ENCODE measurements at places on chromosomes 3 and 15. TPM values are rescaled to one million over a fixed set of nuclear protein-coding genes. Genes with fewer than 3 reads are reported as not detected.

Gene NTRK3
- 3.2 TPM for total RNA-seq

Gene CEP70
- 68.3 TPM for total RNA-seq

Gene RAD51
- total RNA-seq = 0.40 TPM

- no peak overlapping the region for H3K27ac ChIP-seq
- H3K36me3 ChIP-seq = no peaks in the 10 kb centered on the region
- H3K27me3 ChIP-seq = no peaks in the 10 kb centered on the region
- H3K4me1 ChIP-seq = no peaks in the 10 kb centered on the region
- H3K4me3 ChIP-seq = no peak overlapping the region
Measured at GRCh38 chr3:65030847-65031463, 343.2 kb upstream of the ADAMTS9 start.

- H3K27ac ChIP-seq = no peak overlapping the region
- no peaks in the 10 kb centered on the region for H3K4me1 ChIP-seq
- DNase-seq = no peak
- no peak overlapping the region for H3K4me3 ChIP-seq
- no peaks in the 10 kb centered on the region for H3K27me3 ChIP-seq
Measured at GRCh38 chr15:101496198-101496986, 6.9 kb upstream of the PCSK6 start.

DNA sequence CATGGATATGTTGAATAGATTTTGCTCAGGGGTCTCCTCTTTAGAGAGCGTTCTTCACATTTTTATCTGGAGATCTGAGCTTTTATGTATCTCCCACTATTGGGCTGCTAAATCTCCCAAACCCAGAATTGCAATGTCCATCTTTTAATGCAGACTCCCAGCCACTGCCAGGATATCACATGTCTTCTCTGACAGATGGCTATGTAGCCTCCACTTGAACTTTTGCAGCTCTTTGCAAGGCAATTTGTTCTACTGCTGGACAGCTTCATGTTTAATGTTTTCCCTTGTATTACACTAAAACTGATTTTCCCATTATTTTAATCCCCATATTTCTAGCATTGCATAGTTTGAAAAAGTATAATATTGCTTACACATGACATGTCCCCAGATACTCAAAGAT lies 177.2 kb downstream of the LPP start:
- no peaks in the 10 kb centered on the region for H3K36me3 ChIP-seq
- no peak overlapping the region for H3K27ac ChIP-seq
- no peak overlapping the region for H3K4me3 ChIP-seq
- no peaks in the 10 kb centered on the region for H3K4me1 ChIP-seq
- no peak for DNase-seq

DNA sequence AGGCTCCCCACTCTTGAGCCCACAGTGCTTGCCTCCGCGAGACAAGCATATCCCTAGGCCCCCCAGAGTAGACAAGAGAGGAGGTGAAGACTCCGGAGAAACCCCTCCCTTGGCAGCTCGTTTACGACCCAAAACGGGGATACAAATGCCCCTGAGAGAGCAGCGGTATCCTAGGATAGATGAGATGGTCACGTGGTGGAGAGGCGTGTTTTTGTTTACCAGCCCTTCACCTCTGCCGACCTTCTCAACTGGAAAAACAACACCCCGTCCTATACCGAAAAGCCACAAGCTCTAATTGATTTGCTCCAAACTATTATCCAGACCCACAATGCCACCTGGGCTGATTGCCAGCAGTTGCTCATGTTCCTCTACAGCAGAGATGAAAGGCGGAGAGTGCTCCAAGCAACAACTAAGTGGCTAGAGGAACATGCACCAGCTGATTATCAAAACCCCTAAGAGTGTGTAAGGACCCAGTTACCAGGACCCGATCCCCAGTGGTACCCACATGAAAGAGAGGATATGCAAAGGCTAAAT lies 99.5 kb upstream of the OSBPL11 start:
- no peak overlapping the region for H3K4me3 ChIP-seq
- no peak overlapping the region for H3K27ac ChIP-seq
- no peaks in the 10 kb centered on the region for H3K36me3 ChIP-seq
- peak; percentile 60 for DNase-seq
- H3K27me3 ChIP-seq = no peaks in the 10 kb centered on the region

DNA sequence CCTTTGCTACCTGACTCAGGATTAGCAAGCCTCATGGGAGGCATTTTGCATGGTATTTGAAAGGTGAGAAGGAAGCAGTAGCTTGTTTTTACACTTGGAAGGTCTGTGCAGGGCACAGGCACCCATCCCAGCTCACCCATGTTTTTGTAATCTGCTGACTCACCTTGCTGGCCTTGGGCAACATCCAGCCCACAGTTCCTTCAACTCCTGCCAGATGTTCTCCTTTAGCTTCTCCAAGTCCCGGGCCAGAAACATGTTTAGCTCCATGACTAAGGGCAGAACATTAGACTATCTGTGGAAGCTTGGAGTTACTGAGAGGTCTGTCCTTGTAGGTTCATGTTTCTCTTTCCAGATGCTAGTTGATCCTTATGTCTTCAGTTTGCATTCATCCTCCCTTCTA lies 12.4 kb upstream of the ZNF770 start:
- H3K36me3 ChIP-seq = no peaks in the 10 kb centered on the region
- H3K4me1 ChIP-seq = peaks cover 5% of the 10 kb centered on the region
- no peaks in the 10 kb centered on the region for H3K27me3 ChIP-seq

- peak overlapping the region; percentile 59 for H3K4me3 ChIP-seq
- H3K4me1 ChIP-seq = peaks cover 13% of the 10 kb centered on the region
- H3K27me3 ChIP-seq = no peaks in the 10 kb centered on the region
- H3K27ac ChIP-seq = peak overlapping the region; percentile 88
Measured at GRCh38 chr3:119240101-119240590, 532 bp downstream of the B4GALT4 start.

DNA sequence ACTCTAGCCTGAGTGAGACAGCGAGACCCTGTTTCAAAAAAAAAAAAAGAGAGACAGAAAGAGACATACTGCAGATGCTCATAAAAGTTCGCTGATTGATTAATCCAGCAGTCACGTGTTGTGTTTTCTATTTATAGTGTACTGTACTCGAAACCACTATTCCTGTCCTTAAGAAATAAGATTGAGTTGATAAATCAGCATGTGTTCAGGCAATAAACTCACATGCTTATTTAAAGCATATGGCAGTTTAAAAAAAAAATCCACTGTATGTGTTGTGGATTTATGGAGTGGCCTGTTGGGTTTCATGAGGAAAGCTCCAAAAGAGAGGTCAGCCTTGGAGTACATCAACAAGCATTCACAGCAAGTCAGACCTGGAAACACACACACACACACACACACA lies 17.7 kb downstream of the RPL22L1 start:
- no peak overlapping the region for H3K27ac ChIP-seq
- no peaks in the 10 kb centered on the region for H3K36me3 ChIP-seq
- H3K27me3 ChIP-seq = no peaks in the 10 kb centered on the region
- no peak for DNase-seq
- H3K4me1 ChIP-seq = no peaks in the 10 kb centered on the region

GRCh38 chr3:124223853-124224252 lies 231.9 kb upstream of the ROPN1 start:
- no peaks in the 10 kb centered on the region for H3K4me1 ChIP-seq
- no peaks in the 10 kb centered on the region for H3K36me3 ChIP-seq
- H3K4me3 ChIP-seq = no peak overlapping the region
- DNase-seq = no peak
- H3K27ac ChIP-seq = no peak overlapping the region

DNA sequence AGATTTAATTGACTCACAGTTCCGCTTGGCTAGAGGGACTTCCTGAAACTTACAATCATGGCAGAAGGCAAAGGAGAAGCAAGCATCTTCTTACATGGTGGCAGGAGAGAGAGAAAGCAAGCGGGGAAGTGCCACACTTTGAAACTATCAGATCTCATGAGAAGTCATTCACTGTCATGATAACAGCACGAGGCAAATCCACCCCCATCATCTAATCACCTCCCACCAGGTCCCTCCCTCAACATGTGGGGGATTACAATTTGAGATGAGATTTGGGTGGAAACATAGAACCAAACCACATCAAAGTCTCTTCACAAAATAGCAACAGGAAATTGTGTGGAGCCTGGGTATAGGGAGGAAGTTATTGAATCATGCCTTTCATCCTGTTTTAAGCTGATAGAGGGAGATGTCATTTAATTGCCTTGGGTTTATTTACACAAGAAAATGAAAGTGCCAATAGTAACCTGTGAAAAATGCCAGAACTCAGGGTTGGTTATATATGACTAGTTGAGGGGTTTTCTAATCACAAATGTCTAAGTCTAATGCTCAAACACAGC lies 624.8 kb upstream of the LMCD1 start:
- no peaks in the 10 kb centered on the region for H3K36me3 ChIP-seq
- no peak overlapping the region for H3K27ac ChIP-seq
- H3K27me3 ChIP-seq = no peaks in the 10 kb centered on the region
- no peak for DNase-seq

GRCh38 chr15:57332326-57332725 lies 44.0 kb upstream of the CGNL1 start:
- no peaks in the 10 kb centered on the region for H3K27me3 ChIP-seq
- H3K4me1 ChIP-seq = no peaks in the 10 kb centered on the region
- H3K27ac ChIP-seq = no peak overlapping the region

- H3K36me3 ChIP-seq = no peaks in the 10 kb centered on the region
- H3K27ac ChIP-seq = peak overlapping the region; percentile 17
- no peak for DNase-seq
- no peaks in the 10 kb centered on the region for H3K27me3 ChIP-seq
- no peak overlapping the region for H3K4me3 ChIP-seq
Measured at GRCh38 chr3:111763968-111764367, 95.1 kb upstream of the PHLDB2 start.

DNA sequence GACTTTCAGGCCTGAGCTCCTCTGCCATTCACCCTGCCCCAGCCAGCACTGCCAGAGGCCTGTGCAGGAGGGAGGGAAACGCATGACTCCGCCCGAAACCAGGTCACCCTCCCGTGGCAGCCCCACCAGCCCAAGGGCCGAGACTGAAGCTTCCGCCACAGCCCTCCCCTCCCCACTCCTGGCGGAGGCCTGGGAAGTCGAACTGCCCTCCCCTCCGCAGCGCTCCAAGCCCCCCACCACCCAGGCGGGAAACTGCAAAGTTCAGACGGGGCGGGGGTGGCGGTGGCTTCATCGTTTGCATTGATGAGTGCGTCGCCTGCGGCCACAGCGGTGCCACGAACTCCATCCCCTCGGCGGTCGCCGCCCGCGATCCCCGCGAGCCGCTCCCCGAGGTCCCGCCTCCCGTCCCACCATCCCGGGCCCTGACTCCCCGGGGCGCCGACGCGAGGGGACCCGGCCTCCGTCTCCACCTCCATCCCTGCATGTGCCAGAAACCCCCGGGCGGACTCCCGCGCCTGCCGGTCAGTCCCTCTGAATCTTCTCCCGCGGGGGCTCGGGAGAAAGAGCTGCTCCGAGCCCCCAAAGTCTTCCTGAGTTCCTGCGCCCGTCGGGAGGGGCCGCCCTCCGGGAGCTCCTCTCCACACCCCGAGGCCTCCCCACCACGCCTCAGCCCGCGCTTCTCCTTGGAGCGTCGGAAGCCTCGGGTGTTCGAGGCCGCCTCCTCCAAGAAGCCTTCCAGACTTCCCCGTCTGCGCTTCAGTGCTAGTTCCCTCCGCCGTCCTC lies 698 bp downstream of the MELTF start:
- no peak for DNase-seq
- no peak overlapping the region for H3K27ac ChIP-seq
- no peak overlapping the region for H3K4me3 ChIP-seq
- H3K36me3 ChIP-seq = no peaks in the 10 kb centered on the region
- H3K4me1 ChIP-seq = peaks cover 28% of the 10 kb centered on the region

- no peak for DNase-seq
- peaks cover 7% of the 10 kb centered on the region for H3K4me1 ChIP-seq
- H3K27ac ChIP-seq = no peak overlapping the region
Measured at GRCh38 chr3:48702320-48702920, 14.6 kb downstream of the IP6K2 start.
